ELF-1 (cell line): ENCODE measurements at places on chromosomes 7 and 10.

DNA sequence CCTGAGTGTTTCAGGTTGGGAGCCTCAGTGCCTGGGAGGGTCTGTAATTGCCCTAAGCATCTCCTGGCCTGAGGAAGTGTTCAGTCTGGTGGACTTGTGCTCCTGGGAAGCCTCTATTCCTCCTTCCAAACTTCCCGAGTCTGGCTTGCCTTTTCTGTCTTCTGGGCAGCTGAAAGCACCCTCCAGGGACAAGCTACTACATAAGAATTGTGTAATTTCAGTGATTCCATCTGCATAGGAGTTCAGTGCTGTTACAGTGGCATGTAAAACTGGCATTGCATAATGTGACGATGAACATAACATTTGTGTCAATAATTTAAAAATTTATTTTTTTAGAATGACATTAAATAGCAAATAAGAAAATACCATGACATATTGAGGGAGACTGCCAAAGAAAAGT lies 109.3 kb downstream of the AOAH start:
- no peak for DNase-seq

GRCh38 chr7:150994141-150994837 lies 3.5 kb downstream of the NOS3 start:
- no peak for DNase-seq

- no peak for DNase-seq
Measured at GRCh38 chr7:20484356-20484755, 131.1 kb upstream of the ABCB5 start.

- no peak for DNase-seq
Measured at GRCh38 chr7:98213888-98214810, 2.9 kb downstream of the BHLHA15 start.

GRCh38 chr10:77060913-77061312 lies 576.7 kb downstream of the KCNMA1 start:
- DNase-seq: no peak

DNA sequence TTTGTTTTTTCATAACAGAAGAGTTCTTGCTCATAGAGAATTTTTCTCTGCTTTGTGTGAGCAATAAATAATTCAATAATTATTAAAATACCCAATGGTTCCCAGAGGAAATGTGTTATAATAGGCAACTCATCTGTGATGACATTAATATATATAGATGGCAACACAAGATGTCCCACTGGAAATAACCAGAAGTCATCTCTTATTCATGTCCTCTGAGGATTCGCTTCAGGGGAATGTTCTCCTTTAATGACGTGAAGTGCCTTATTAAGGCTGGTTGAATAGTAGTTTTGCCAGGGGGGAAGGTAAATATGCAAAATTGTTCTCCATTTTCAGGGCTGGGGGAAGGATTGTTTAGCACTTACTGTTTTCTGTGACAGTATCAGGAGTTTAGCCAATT lies 3.1 kb downstream of the SLC39A12 start:
- DNase-seq: no peak

DNA sequence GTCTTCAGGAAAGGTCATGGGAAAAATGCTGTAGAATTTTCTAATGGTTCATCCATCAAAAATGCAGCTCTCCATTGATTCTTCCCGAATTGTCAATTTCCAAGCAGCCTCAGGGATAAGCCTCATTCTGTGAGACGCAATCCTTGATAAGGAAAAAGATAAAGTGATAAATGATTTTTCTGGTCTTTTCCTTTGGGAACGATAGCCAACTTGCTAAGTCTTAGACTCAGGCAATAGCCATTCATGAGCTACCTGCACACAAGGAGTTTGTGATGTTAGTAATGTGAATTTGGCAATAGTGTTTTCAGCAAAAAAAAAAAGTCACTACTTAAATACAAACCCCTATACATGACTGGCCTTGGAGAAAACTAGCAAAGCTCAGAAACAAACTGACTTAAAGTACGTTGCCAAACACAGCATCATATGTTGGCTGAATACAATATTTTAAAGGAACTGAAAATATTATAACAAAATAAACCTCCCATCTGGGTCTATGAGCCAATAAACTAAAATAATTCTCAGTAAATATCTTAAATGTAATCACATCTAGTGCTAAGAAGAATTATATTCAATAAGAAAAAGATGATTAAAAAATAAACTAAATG lies 75.5 kb downstream of the KLF6 start:
- no peak for DNase-seq

- DNase-seq: no peak
Measured at GRCh38 chr7:71793251-71793650, 618.9 kb downstream of the CALN1 start.

- DNase-seq: no peak
Measured at GRCh38 chr10:82986216-82986615, 1111.2 kb downstream of the NRG3 start.
